8988T (cell line): ENCODE measurements at places on chromosomes 13 and 19.

- DNase-seq = no peak
These were observed 25.6 kb upstream of the GAS6 start for GRCh38 chr13:113889467-113889866.

DNA sequence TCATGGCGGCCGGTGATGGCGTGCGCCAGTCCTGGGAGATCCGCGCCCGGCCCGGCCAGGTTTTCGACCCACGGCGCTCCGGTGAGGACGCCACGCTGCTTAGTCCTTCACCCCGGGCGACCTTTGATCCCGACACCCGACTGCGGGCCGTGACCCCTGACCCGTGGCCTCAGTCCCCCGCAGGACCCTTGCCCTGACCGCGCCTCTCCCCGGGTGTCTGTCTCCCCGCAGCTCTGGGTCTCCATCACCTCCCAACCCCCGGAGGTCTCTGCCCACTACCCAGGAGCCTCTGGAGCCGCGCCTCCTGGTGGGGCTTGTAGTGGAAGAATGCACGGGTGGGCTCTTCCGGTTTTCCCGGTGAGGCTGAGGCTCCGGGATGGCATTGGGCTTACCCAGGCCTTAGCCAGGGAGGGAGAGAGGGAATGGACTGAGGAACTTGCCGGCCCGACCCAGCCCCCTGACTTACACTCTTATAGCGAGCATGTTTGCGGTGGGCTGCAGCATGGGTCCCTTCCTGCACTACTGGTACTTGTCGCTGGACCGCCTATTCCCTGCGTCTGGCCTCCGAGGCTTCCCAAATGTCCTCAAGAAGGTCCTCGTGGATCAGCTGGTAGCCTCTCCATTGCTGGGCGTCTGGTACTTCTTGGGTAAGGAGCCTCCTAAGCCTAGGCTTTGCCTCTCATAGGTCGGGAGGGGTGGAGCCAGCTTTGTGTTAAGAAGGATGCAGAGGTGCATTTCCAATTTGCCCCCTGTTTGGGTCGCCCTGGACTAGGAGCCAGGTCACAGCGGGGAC, 566 bp downstream of the MPV17L2 start:
- no peak for DNase-seq

DNA sequence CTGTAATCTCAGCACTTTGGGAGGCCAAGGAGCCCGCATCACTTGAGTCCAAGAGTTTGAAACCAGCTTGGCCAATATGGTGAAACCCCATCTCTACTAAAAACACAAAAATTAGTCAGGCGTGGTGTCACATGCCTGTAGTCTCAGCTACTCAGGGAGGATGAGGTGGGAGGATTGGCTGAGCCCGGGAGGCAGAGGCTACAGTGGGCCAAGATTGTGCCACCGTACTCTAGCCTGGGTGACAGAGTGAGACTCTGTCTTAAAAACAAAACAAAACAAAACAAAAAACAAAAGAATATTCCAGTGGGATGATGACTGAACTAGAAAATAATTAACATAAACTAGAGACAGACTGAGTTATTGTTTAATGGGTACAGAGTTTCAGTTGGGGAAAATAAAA, 81.7 kb upstream of the ABCC4 start:
- no peak for DNase-seq

GRCh38 chr13:28245465-28245864, 107.1 kb downstream of the PAN3 start:
- DNase-seq = no peak

- no peak for DNase-seq
These were observed 15.7 kb downstream of the ZNF627 start for GRCh38 chr19:11612816-11613511.

DNA sequence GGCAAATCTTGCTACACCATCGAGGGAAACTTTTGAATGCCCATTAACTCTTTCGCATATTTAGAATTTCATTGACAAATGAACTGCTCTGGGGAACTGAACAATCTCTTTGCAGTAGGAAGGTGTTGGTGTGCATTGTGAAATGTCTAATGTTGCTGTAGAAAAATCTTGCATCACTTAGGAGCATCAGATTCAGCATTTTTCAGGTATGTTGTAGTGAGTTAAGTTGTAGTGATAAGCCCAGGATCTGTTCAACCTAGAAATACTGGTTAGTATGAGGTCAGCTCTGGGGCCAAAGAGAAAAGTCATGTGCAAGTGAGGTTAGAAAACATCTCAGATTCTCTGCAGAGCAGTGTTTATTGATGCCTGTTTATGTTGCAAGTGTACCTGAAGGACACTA, 4.1 kb downstream of the FRY start:
- no peak for DNase-seq
